Stimulated activated CD8-positive, alpha-beta memory T cell treated with anti-CD3 and anti-CD28 coated beads, Interleukin-15, amount 100 ng/mL, for 48 hours (primary cell): ENCODE measurements at places on chromosomes 16 and 17.
A peak's percentile ranks its signal among the peaks of the same experiment; 100 is the strongest.

DNA sequence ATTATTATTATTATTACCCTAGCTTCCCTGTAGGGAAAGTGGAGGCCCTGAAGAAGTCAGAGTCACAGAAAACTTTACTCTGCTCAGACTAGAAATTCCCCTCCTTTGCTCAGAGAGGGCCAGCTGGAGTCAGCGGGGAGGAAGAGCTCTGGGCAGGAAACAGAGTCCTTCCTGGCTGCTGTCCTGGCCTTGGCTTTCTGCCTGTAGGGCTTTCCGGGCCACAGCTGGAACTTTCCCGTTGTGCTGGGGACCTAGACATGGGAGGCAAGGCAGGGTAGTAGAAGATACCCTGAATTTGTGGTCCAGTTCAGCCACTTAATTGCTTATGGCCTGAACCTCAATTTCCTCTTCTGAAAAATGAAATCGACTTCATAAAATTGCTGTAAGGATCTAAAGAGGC is 14.0 kb upstream of the CCL2 start:
- no peak for DNase-seq

- no peak for DNase-seq
Measured at GRCh38 chr17:82396601-82397435, 21.3 kb upstream of the HEXD start.

DNA sequence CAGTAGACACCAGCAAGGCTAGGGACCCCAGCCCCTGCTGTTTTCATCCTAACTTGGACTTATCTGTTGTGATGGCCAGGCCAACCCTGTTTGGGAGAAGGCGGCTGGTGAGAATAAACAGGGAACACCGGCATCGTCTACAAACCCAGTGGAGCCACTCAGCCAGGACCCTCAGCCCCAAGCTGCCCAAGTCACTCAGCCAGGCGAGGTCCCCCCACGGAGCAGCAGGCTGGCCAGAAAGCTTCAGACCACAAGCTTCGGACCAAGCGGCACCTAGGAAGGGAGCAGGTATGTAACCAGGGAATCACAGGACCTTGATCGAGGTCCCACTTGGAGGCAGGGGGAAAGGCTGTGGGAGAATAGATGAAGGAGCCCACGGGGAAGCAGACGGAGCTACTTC is 23.4 kb downstream of the RBFOX3 start:
- DNase-seq, result no peak

GRCh38 chr17:17740615-17741348 is 59.5 kb downstream of the RAI1 start:
- DNase-seq, result no peak

DNA sequence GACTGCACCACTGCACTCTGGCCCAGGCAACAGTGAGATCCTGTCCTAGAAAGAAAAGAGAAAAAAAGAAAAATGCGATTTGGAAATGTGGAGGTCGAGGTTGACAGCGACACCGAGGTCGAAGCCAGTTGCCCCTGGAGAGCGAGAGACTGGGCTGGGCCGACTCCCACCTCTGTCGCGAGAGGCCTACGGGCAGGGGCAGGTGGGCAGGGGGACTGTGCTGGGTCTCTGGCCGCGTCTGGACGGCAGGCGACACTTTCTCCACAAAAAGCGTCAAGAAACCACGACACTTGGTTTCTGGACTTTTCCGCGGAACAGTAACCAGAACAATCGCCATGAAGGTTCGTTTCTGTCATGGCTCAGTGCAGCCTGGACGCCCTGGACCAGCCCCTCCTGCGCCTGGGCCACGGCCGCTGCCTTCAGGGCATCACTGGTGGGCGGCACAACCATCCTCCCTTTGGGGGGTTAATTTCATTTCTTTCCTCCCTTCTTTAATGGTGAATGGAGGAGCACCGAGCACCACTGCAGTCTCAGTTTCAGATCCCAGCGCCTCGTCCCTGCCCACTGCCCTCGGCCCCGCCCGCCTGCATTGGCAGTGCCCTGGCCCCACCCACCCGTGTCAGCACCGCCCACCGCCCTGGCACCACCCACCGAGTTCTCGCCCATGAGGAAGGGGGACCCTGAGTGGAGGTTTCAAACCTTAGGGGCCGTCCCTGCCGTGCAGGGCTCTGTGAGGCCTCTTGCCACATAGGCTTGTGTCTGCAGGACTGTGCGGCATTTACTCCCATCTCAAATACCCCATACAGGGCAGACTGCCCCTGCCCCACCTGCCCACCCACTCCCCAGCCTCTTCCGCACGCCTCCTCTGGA is 18.5 kb upstream of the CDH15 start:
- no peak for DNase-seq

GRCh38 chr17:6257336-6257735 is 177.6 kb downstream of the AIPL1 start:
- no peak for DNase-seq

DNA sequence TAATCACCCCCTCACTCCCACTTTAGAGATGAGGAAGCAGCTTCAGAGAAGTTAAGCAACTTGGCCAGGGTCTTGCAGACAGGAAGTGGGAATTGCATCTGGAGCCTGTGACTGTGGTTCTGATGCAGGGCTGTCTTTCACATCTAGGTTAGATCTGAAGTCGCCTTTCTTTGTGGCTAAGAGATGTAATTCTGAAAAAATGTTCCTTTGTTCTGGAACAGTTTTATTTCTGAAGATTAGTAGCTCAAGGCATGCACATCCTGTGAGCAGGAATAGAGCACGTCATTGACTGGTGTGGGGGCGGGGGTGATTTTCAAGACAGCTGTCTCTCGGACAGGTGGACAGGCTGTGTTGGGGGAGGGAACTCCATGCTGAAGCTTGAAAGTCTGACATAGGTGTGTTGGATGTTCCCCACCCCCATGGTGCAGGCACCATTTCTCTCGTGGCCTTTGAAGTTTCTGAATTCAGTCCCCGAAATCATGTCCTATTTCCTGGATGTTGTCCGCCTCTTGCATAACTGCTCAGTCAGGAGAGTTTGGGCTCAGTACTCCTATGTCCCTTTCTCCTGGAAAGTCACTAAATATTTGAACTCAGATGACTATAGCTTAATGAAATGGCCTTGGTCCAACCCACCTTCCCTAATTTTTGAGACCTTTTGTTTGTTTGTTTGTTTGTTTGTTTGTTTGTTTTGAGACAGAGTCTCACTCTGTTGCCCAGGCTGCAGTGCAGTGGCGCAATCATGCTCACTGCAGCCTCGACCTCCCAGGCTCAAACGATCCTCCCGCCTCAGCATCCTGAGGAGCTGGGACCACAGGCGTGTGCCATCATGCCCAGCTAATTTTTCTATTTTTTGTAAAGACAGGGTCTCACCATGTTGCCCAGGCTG is 21.0 kb upstream of the HERPUD1 start:
- no peak for DNase-seq

DNA sequence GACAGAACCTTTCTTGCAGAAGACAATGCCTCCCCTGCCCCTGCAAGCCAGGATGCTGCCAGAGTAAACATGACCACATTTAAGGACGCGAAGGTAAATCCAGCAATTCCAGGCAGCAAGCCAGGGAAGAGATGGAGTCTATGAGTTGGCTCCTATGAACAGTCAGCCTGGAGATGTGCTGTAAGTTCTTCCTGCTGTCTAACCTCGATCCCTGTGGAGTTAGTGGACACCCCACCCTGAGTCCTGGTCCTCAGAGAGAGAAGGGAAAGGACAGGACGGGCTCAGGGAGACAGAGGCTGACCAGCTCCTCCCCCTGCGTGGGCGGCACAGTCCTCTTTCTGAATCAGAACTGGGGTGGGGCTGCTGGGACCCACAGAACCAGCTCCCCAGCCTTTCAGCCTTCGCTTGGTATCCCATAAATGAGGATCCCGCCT is 24.9 kb downstream of the CDC42EP4 start:
- no peak for DNase-seq

GRCh38 chr16:8848231-8848938 is 20.4 kb downstream of the CARHSP1 start:
- no peak for DNase-seq

DNA sequence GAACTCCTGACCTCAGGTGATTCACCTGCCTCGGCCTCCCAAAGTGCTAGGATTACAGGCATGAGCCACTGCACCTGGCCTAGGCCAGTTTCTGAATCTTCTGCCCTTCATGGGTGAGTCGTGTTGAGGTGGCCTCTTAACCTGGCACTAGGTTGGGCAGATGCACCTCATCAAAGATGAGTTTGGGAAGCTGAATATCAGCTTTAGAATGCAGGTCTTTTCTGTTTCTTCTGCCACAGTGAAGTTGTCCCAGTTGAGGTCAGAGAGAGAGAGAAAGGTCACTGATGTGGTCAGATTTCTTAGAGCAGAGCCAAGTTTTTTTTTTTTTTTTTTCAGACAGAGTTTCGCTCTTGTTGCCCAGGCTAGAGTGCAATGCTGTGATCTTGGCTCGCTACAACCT is 111.3 kb upstream of the WSCD1 start:
- no peak for DNase-seq

- peak; percentile 28 for DNase-seq
Measured at GRCh38 chr17:48074322-48075081, 26.3 kb downstream of the NFE2L1 start.

- DNase-seq, result no peak
Measured at GRCh38 chr17:62717889-62718288, 90.2 kb downstream of the MARCHF10 start.

DNA sequence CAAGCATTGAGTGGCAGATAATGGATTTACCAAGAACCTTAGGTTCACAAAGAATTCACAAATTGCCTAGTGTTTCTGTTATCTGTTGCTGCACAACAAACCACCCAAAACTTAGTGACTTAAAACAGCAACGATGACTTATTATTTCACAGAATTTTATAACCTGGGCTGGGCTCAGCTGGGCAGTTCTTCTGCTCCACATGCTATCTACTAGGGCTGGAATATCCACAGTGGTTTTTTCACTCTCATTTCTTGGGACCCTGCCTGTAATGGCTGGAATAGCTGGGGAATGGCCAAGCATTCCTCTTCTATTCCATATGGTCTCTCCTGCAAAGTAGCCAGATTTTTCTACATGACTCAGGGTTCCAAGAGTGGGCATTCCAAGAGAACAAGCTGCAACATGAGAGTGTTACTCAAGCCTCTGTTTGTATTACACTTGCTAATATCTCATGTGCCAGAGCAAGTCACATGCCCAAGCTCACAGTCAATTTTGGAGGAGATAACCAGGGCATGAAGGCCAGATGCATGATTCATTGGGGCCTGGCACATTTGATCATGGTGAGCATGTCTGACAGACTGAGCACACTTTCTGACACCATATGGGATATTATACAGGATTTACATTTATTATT is 4.9 kb upstream of the PSMD7 start:
- no peak for DNase-seq

GRCh38 chr17:81112450-81112849 is 52.9 kb upstream of the PVALEF start:
- DNase-seq, result no peak

- DNase-seq, result peak; percentile 37
Measured at GRCh38 chr17:34382621-34383124, 19.6 kb upstream of the CCL1 start.

DNA sequence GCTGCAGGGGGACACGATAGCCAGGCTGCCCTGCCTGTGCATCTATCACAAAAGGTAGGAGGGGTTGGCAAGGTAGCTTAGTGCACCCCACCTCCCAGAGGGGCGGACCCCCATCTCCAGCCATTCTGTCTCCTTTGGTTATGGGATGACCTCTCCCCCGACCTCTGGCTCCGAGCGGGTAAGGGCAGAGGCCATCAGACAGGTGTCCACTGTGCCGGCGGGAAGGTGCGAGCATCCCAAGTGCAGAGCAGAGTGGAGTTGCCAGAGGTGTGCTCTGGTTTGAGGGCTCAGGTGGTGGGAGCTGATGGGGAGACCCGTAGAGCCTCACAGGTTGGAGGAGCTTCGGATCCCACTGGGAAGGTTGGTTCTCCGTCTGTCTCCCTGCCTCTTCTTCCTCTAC is 11.7 kb downstream of the LDHD start:
- no peak for DNase-seq

DNA sequence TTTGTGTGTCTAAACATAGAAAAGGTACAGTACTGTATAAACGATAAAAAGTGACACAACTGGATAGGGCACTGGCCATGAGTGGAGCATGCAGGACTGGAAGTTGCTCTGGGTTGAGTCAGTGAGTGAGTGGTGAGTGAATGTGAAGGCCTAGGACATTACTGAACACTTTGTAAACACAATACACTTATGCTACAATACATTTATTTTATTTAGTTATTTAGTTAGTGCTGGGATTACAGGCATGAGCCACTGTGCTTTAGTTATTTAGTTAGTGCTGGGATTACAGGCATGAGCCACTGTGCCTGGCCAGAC is 4.6 kb downstream of the CFAP20 start:
- DNase-seq, result no peak

- DNase-seq, result no peak
Measured at GRCh38 chr17:3740611-3741073, 16.9 kb downstream of the HASPIN start.

- DNase-seq, result peak; percentile 34
Measured at GRCh38 chr17:58630883-58631522, 60.8 kb downstream of the TEX14 start.

- DNase-seq, result no peak
Measured at GRCh38 chr17:79006046-79006445, 3.5 kb downstream of the CANT1 start.

DNA sequence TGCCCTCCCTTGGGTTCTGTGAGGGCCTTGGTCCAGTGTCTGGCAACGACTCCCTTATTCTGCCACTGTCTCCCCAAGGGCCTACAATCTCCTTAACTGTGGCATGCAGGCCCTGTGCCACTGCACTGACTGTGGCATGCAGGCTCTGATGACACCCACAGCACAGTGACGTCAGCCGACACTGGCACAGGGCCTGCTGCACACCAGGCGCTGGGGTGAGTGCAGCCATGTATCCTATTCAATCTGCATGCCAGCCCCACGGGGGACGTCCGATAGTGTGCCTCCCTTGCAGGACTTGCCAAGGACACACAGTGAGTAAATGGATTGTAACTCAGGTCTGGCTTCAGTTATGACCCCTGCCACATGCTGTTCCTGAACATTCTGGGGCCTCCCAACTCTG is 39.8 kb upstream of the RASD1 start:
- no peak for DNase-seq

DNA sequence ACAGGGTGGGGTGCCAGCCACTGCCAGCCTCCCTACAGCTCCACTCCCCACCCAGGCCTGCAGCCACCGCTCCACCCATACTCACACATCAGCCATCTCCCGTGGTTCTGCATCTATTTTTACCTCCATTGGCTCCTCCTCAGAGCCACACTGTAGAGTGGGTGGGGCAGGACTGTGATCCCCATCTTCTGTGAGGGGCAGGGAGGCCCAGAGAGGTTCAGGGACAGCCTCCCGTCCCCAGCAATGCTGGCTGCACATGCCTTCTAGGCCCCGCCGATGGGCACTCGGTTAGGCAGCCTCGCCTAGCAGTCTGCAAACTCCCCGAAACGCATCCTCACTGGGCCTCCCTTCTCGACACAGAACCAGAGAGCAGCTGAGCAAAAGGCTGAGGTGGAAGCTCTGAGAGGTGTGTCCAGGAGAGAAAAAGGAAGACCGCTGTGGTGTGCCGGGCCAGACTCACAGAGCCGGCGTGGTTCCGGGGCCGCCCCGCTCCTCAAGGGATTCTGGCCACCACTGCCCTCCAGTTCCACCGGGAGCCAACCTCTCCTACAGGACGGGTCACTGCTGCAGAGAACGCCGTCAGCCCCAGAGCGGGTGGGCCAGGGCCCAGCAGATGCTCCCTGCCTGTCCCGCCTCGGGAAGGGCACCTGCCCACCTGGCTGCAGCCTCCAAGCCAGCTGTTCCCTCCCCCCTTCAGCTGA is 71.9 kb downstream of the ABR start:
- no peak for DNase-seq

- peak; percentile 49 for DNase-seq
Measured at GRCh38 chr17:50056217-50056960, 479 bp downstream of the ITGA3 start.
